Ovary (tissue), 10 donors: ENCODE measurements at places on chromosomes 7 and 10. TPM values are rescaled to one million over a fixed set of nuclear protein-coding genes. Genes with fewer than 3 reads are reported as not detected.

GJC3 gene
- total RNA-seq = not detected

FOXI2 gene
- total RNA-seq = 0.24 TPM

ANKRD2 gene
- total RNA-seq = 0.37 TPM

DNA sequence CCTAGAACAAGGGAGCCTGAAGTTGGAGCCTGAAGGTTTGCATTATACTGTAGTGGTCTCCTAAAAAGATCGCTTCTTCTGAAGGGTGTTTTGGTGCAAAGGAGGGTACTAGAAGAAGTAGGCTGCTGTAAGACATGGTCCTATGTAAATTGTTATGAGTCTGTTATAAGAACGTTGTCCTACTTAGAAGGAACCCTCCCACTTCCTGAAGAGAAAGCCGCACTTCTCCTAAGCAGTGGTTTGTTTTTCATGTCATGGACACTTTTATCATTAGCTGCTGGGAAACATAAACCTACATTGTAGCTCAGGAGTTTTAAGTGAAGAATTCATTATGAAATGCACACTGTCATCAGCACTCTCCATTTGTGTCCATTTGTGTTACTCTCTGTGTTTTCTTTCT is 129.1 kb upstream of the ITGB1 start:
- H3K4me3 ChIP-seq = no peak overlapping the region
- H3K27me3 ChIP-seq = no peaks in the 10 kb centered on the region
- H3K27ac ChIP-seq = no peak overlapping the region
- H3K4me1 ChIP-seq = no peaks in the 10 kb centered on the region
- no peak for DNase-seq
- no peaks in the 10 kb centered on the region for H3K36me3 ChIP-seq

DNA sequence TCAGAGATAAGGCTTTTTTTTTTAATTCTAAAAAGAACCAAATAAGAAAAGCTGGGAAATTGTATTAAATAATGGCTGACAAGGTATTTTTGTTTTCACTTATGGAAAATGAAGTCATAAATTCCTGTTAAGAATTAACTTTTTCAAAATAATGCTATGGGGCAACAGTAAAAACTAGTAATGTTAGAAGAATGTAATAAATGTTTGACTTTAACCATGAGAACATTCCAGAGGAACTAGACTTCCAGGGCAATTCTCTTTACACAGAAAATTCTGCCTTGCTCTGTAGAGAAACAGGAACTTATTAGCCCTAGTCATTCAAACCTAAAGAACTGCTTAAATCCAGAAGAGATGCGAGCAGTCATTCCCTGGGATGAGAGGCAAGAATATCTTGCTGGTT is 571.1 kb downstream of the IPMK start:
- H3K36me3 ChIP-seq = no peaks in the 10 kb centered on the region
- H3K4me1 ChIP-seq = no peaks in the 10 kb centered on the region
- no peak overlapping the region for H3K27ac ChIP-seq

DNA sequence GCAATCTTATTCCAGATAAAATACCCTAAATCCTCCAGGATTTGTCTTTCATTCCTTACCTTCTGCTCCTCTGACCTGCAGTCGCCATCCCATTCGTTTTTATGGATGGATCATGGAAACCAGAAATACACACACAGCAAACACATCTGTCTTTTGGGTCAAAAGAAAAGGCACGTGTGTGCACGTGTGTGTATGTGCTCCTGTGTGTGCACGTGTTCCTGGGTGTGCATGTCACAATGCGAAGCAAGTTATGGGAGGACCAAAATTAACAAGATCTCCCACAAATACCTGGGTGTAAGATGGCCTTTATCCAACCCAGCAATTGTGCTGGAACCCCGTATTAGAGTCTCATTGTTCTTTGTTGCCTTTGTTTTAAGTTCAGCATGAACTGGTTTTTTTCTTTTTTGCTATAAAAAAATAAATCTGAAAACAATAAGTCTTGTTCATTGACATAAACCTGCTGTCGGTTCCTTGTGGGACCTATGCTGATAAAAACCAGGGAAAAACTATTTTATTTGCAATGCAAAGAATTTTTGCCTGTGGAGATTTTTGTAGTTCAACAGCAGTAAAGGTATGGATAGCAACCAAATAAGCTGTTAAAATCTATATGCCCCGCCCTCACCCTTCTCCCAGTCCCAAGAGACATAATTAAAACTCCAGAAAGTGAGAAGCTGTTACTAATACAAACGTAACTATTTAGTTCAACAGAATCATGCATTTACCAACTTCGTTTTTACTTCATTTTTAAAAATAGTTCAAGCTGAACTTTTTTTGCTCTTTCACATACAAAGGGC is 229.6 kb downstream of the CREB5 start:
- H3K27me3 ChIP-seq = no peaks in the 10 kb centered on the region
- H3K36me3 ChIP-seq = no peaks in the 10 kb centered on the region
- H3K27ac ChIP-seq = no peak overlapping the region
- no peak for DNase-seq
- no peaks in the 10 kb centered on the region for H3K4me1 ChIP-seq

DNA sequence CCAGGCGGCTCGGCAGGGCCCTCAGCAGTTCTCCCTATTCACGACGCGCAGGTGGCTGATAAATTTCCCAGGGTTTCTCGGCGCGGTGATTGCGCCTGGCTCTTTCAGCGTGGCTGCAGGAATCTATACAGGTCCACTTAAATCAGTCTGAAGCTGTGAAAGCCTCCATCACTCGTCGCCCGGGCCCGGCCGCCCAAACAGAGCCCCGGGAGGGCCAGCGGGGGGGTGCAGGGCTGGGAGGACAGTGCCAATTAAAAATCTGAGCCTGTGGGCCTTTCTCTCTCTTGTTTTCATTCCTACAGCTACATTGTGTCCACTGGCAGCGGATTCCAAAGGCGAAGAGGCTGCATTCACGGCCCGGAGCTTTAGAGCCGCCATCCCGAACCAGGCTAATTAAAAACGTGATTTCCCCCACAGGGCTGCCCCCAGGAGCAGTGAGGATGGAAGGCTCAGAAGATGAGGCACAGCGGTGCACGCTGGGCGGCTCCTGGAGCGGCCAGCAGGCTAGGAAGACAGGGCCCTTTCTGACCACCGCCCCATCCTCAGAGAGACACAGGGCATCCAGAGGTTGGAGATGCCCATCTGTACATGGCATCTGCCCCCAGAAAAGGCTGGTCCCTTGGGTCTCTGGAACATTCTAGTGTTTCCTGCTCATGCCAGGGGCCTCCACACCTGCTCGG is 100.7 kb downstream of the FAM53B start:
- H3K27me3 ChIP-seq = no peaks in the 10 kb centered on the region
- H3K4me1 ChIP-seq = peaks cover 46% of the 10 kb centered on the region
- H3K36me3 ChIP-seq = no peaks in the 10 kb centered on the region
- H3K4me3 ChIP-seq = no peak overlapping the region

DNA sequence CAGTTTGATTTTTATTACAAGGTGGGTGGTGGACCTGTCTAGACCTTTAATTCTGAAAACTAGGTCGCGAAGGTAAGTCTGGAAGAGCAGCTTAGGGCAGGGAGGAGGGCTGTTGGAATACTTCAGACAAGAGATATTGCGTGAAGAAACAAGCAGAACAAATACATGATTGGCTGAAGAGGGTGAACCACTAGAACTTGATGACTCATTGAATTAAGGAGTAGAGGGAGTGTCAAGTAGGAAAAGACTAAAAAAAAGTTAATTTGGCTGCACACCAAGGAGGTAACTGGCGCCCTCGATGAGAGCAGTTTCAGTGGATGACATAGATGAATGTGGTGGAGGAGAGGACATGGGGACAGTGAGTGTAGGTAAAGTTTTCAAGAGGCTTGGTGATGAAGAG is 41.3 kb downstream of the WNT2 start:
- no peaks in the 10 kb centered on the region for H3K27me3 ChIP-seq
- no peaks in the 10 kb centered on the region for H3K36me3 ChIP-seq
- no peak overlapping the region for H3K4me3 ChIP-seq
- H3K4me1 ChIP-seq = no peaks in the 10 kb centered on the region

ACHE gene
- 0.48 TPM for total RNA-seq

GNG11 gene
- 70.7 TPM for total RNA-seq

DNA sequence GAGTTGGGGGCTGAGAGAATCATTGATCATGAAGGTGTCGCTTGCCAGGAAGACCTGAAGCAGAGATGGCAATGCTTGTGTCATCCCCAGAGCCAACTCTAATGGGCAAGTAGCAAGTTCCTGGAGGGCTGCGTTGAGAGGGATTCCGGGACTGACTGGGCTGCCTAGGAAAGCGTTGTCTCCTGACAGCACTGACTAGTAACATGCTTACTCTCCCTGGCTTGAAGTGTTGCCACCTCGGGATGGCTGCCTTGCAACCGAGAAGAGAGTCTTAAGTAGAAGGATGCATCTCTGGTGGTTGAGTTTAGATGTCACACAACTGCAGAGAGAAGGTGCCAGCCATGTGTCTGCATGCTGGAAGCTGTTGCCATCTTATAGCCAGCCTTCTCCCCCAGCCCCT is 453.4 kb downstream of the PLXNA4 start:
- DNase-seq = no peak
- no peaks in the 10 kb centered on the region for H3K36me3 ChIP-seq
- H3K27ac ChIP-seq = no peak overlapping the region
- H3K4me1 ChIP-seq = no peaks in the 10 kb centered on the region
- no peak overlapping the region for H3K4me3 ChIP-seq

TMEM225B gene
- total RNA-seq = 3.5 TPM

GRCh38 chr10:27030060-27030459 is 70.2 kb downstream of the ANKRD26 start:
- H3K36me3 ChIP-seq = no peaks in the 10 kb centered on the region
- no peak overlapping the region for H3K27ac ChIP-seq
- DNase-seq = no peak
- H3K27me3 ChIP-seq = no peaks in the 10 kb centered on the region

LOXL4 gene
- total RNA-seq = 5.1 TPM
